NCI-H146 (cell line): ENCODE measurements at places on chromosomes 12 and 14.
A peak's percentile ranks its signal among the peaks of the same experiment; 100 is the strongest.

DNA sequence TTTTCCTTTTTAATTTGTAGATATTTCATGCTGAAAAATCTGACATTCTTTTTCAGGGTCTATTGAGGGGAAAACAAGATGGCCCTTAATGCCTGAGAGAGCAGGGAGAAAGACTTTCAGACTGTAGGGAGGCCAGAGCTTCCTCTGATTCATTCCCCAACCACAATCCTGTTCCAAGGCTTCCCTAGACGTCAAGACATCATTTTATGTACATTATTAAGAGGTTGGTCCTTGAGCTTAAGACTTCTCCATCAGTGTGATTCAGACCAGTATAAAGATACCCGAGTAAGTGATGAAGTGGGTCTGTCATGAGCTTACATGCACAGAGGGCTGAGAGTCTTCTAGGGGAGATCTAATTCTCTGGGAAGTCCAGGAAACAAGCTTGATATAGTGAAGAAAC is 57.3 kb downstream of the AVPR1A start:
- DNase-seq: no peak

DNA sequence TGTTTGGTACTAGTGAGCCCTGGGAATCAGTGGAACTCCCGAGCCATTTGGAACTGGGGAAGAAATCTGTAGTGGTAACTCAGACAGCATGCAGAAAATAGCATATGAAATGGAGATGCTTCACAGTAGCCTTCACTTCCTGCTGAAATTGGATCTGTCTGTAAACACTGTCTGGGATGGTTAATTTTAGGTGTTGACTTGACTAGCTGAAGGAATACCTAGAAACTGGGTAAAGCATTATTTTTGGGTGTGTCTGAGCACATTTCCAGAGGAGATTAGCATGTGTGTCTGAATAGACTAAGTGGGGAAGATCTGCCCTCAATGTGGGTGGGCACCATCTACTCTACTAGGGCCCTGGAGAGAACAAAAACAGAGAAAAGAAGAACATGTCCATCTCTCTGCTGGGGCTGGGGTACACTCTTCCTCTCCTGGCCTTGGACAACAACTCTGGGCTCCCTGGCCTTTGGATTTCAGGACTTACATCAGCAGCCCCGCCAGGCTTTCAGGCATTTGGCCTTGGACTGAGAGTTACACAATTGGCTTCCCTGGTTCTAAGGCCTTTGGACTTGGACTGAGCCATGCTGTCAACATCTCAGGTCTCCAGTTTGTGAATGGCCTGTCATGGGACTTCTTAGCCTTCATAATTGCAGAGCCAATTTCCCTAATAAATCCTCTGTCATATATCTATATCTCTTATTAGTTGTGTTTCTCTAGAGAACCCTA is 14.0 kb upstream of the CRADD start:
- DNase-seq: peak; percentile 4

DNA sequence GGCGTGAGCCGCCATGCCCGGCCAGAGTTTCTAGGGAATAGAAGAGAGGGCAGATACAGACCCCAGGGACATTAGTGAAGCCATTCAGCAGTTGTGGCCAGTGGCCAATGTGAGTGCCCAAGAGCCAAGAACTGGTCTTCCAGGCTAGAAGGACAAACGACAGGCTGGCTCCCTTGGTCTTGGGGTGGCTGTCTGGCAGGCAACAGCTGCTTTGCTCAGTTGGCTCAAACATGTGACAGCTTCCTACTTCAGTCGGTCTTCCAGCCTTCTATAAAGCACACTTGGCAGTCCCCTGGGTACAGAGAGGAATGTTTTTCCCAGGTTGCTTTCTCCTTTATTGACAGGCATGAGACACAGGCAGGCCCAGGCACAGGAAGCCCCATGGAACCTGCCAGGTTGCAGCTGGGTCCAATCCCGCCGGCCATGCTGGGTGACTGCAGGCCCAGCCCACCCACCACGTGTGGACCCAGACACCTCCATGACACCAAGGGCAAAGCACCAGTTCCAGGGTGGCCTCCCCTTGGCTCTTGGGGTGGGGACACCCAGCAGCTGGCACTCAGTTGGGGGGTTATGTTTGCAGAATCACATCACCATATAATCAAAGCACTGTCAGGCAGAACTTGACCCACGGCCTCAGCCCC is 15.4 kb downstream of the CHGA start:
- DNase-seq: no peak

DNA sequence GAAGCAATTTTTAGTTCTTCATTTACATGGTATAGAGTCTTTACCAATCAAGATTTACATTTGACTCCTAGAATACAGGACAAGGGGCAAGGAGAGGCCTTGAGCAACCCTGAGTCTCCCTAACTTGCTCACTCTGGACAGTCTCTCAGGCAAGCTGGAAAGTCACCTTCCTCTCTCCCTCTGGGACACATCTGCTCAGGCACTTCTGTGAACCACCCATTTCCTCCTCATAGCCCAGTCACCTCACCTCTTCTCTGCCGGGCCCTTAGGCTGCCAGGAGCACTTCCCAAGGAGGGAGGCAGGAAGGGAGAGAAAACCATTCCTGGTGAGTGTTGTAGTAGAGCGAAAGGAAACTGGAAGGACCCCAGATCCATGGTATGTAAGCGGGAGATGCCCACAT is 202.8 kb downstream of the TTC7B start:
- DNase-seq: no peak

GRCh38 chr14:51024377-51024776 is 70.5 kb downstream of the TRIM9 start:
- no peak for DNase-seq

- no peak for DNase-seq
Measured at GRCh38 chr12:98819821-98820404, 174.8 kb downstream of the APAF1 start.

- DNase-seq: no peak
Measured at GRCh38 chr12:62523619-62524018, 57.0 kb downstream of the MON2 start.

DNA sequence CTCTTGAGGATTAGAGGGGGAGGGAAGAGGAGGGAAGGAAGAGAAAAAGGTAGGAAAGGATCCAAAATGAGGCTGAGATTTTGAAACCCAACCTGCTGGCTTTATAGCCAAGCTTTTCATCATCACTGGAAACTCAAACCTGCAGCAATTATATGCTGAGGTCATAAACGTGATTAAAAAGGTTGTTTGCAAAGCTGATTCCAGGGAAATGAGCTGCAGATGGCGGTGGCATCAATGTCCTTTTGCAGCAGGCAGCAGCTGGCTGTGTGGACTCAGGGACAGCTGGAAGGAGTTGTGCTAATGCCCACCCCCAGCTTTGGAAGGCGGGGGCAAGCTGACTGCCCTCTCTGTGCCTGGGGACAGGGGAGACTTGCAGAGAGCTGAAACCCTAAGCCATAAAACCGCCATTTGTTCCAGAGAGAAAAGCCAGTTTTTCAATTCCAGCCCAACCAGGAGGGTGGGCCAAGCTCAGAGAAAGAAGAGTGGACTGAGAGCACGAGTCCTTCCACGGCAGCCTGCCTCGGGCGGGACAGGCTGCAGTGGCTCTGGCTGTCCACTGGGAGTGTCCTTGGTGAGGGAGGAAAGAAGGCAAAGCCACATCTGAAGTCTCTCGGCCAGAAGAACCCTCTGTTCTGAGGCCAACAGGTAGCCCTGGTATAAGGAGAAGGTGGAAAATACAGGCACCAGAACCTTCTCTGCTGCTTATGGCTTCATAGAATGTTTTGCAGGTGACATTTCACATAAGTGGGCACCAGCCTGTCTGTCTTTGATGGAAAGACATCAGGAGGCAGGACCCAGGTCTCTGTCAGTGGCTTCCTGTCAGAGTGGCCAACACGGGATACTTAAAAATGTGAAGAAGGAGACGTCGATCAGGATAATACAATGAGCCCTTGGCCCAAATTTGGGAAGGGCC is 90.7 kb downstream of the SINHCAF start:
- DNase-seq: peak; percentile 98

DNA sequence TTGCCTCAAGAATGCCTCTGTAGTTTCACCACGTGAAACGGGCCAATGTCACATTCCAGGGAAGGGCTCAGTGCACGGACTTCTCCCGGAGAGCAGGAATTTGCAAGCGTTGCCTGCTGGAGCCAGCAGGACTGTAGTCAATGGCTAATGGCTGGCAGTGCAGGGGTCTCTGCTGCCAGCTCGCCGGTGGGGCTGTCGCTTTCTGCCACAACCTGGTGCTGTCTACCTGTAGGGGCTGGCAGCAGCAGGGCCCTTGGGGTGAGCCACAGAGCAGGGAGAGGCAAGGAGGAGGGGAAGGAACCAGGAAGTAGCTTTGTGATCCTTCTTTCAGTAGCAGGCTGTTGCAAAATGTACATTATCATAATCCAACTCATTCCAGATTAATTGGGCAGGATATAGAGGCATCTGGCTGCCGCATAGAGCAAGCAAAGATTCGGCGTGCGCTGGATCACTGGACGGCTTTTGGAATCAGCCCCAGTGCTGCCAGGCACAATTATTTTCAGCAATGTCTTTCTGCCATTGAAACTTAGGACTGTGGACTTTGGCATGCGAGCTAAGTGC is 114.1 kb downstream of the PAPOLA start:
- DNase-seq: no peak

- DNase-seq: peak; percentile 30
Measured at GRCh38 chr12:106632797-106633450, 50.1 kb downstream of the RFX4 start.

- DNase-seq: no peak
Measured at GRCh38 chr12:81245458-81245857, 167.6 kb downstream of the ACSS3 start.

DNA sequence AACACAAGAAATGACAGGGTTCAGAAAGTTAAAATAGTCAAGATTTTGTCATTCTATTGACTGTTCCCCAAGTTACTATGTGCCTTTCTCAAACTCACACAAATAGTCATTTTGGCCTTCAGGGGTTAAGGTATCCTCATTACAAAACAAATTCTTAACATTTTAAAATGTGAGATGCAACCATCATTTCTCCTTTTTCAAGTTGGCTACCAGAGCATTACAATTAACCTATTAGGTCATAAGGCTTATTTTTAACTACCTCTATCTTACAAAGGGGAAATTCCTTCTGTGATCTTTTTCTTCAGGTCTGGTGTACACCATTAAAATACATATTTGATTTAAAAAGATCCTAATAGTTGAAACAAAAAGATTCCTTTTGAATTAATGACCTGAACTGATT is 61.2 kb downstream of the SLC38A1 start:
- DNase-seq: no peak

GRCh38 chr12:74043343-74043742 is 494.3 kb upstream of the ATXN7L3B start:
- no peak for DNase-seq

GRCh38 chr12:131057722-131058515 is 104.2 kb downstream of the ADGRD1 start:
- no peak for DNase-seq

DNA sequence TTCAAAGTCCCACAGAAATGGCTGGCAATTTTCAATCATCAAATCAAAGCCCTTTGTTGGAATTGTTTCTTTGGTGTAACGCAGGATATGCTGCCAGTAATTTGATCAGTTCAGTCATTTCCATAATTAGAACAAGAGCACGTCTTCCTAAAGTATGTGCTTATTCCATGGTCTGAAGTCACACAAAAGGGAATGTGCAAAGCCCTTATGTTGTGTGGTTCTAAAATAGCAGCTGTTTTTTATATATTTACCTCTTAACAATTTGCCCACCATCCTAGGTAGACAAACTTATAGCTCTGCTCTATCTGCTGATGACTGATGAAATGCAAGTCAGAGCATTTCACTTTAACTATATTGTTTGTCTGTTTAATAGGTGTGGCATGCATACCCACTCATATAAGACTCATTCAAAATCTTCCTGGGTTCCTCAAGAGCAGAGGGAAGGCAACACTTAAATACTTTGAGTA is 176.1 kb upstream of the SLC38A2 start:
- no peak for DNase-seq

DNA sequence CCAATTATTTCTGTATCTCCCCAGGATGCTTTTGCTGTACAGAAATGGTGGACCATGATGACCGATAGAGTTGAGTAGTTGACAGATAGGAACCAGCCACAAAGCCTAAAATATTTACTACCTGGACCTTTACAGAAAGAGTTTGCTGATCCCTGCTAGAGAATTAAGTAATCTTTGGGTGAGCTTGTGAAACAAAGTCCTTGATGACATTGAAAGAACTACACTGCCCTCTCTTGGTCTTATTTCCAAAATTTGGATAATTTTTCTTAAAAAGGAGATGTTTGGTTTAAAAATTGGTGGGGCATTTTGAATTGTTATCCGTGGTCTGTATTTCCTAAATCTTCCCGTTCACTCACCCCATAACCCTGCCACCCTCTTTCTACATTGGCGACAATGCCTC is 13.7 kb upstream of the TCTN1 start:
- no peak for DNase-seq
